ENCODE measurements at places on chromosomes 2 and 18.
A peak's percentile ranks its signal among the peaks of the same experiment; 100 is the strongest.

DNA sequence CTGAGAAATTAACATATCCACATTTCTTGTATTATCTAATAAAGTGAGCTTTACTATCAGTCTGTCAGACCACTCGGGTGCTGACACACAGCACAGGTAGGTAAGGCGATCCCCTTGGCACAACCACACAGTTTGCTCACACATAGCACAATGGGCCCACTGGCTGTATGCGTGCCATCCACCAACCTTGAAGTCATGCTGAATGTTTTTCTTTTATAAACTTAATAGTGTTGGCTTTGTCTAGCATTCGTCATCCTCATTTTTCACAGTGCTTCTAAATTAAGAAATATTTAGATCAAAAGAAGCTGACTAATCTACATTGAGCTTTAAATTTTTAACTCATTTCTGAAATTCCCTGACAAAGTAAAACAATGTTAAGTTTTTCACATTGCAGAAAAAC is 50.0 kb upstream of the PAPOLG start:
- DNase-seq, result no peak

- peak; percentile 78 for DNase-seq
Measured at GRCh38 chr2:238097988-238098871, 1.9 kb upstream of the ESPNL start.

- DNase-seq, result no peak
Measured at GRCh38 chr2:191813943-191814342, 32.9 kb downstream of the CAVIN2 start.

DNA sequence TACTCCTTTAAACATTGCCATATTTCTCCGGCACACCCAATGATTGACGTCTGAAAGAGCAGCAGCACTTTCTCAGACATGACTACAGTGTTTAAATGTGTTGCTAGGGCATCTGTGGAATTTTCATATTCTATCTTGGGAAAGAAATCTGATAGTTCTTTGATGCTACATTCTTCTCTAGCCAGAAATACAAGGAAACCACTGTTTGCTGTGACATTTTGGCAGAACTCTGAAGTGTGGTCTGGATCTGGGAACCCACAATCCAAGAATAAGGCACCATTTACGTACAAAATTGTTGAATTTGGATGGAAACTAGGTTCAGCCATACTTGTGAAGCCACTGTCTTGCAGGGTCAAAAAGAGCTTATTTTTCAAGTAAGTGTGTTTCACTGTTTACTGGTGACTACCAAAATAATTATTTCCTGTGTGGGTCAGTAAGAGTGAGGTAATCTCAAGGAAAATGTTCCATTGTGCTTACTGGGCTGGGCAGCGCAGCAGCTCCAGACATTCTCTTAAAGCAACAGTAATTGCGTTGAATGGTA is 21.3 kb upstream of the CD28 start:
- DNase-seq, result peak; percentile 65

GRCh38 chr18:33710269-33710668 is 132.2 kb downstream of the ASXL3 start:
- DNase-seq, result no peak

DNA sequence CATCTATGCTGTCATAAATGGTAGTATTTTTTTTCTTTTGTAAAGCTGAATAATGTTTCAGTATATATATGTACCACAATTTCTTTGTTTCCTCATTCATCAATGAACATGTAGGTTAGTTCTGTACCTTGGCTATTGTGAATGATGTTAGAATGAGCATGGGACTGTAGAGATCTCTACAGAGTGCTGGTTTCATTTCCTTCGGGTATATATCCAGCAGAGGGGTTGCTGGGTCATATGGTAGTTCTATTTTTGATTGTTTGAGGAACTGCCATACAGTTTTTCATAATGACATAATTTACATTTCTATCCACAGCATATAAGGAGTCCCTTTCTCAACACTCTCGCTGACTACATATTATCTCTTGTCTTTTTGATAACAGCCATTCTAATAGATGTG is 243.5 kb downstream of the CDH7 start:
- DNase-seq, result no peak

DNA sequence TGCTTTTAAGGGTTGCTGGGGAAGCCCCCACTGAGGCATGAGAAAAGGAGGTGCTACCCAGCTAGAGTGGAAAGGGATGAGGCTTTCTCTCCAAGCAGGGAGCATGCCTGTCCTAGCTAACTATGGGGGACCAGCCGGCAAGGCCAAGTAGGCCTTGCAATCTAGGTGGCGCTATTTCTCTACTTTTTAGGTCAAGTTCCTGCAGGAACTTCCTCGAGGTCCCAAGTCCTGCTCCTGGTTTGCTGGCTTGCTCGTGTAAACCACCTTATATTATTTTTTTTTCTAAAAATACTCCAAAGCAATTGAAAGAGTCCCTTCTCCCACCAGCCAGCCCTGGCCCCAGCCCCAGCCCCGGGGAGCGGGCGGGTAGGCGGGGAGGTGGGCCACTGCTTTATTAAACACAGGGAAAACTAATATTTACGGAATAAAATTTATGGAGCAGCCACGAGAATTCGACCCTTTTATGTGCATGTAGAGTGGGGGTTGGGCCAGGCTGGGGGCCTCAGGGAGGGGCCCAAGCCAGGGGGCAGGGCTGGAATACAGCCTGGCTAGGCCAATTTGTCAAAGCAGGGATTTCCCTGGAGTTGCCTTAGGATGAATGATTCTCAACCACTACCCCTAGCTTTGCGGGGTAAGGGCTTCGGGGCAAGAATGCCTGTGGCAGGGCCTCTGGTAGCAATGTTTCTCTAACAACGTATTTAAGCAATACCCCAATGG is 12.8 kb upstream of the IHH start:
- peak; percentile 44 for DNase-seq

- no peak for DNase-seq
Measured at GRCh38 chr2:218031771-218032257, 29.0 kb upstream of the TNS1 start.

GRCh38 chr18:7066965-7067555 is 50.5 kb downstream of the LAMA1 start:
- no peak for DNase-seq

GRCh38 chr2:9770308-9771100 is 72.8 kb upstream of the TAF1B start:
- peak; percentile 84 for DNase-seq

DNA sequence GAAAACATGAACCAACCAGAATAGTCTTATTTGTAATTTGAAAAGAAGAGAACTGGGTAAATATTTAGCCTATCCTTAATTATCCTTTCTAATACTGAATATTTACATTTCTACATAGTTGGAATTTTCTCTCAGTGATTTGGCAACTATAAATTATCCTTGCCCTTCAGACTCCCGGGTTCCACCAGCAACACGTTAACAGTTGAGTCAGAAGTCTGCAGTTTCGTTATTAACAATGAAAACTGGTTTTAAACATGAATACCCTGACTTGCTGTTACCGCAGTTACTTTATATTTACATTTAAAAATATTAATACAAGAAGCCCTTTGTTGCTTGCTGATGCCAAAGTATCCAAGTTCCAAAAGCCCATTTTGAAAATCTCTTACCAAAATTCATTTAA is 673.0 kb downstream of the ARHGAP15 start:
- no peak for DNase-seq

DNA sequence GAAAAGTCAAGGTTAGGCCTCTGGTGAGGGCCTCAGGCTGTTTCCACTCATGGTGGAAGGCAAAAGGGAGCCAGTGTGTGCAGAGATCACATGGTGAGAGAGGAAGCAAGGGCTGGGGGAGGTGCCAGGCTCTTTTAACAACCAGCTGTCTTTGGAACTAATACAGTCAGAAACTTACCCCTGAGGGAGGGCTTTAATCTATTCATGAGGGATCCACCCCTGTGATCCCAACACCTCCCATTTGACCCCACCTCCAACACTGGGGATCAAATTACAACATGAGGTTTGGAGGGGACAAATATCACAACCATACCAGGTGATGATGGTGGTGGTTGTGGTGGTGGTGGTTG is 10.9 kb downstream of the POLI start:
- no peak for DNase-seq

DNA sequence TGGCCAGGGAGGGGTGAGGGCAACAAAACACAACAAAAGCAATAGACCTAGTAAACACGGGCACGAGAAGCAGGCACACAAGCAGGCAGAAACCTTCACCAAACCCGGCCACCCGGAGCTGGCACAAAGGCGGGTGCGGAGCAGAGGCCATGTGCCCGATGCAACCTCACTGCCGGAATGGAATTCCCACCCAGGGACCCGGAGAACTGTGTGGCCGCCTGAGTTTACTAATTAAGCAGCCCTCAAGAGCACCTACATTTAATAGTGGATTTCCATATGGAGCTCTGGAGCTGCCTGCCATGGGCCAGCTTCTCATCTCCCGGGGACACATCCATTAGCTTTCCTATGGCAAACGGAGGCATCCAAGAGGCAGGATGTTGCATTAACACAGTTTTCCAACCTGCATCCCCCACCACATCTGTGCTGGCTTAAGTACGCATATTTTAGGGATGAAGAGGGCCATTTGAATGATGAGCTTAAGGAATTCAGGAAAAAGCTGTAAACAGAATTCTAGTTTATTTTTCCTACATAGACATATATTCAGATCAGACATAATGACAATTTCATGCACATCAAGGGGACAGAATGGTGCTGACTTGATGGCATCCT is 104.5 kb upstream of the SMIM21 start:
- DNase-seq, result no peak

DNA sequence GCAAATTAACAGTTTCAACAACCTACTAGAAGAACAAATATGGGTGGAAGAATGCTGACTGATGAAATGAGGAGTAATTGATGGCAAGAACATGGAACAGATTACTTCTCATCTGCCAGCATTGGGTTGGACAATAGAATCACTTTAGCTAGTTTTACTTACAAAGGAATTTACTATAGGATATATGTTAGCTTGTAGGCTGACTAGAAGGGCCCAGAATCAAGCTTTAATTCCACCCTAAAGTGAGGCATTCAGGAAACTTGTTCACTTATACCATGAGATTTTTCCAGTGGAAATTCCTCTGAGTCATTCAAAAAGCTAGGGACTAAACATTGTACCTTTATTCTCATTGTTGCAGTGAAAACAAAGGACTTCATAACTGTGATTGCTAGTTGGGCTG is 5.0 kb upstream of the ZSWIM2 start:
- DNase-seq, result no peak

GRCh38 chr2:15940661-15941480 is 521 bp downstream of the MYCN start:
- DNase-seq, result peak; percentile 68

- DNase-seq, result no peak
Measured at GRCh38 chr2:196036442-196036841, 32.2 kb downstream of the DNAH7 start.

DNA sequence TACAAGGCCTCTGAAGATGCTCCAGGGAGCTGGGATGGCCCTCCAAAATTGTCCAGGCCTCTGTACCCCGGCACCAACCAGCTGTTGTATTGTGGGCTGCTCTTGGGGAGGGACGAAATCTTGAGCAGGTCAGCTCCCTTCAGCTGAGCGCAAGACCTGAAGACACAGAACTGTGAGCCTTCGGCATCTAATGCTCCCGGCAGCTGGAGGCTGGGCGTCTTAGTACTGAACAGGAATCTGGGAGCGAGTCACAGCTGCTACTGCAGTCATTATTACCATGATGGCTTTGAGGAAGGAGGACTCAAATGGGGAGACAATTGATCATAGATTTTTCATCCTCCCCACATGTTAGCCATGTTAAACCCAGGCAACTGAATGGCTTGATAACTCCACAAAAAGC is 83.0 kb upstream of the LTBP1 start:
- DNase-seq, result no peak

- DNase-seq, result peak; percentile 5
Measured at GRCh38 chr2:188245230-188245629, 46.4 kb upstream of the GULP1 start.

GRCh38 chr2:220420820-220421219 is 793.4 kb downstream of the SLC4A3 start:
- no peak for DNase-seq

- no peak for DNase-seq
Measured at GRCh38 chr2:12010779-12011178, 264.3 kb downstream of the LPIN1 start.

GRCh38 chr2:14977021-14977420 is 344.5 kb downstream of the LRATD1 start:
- DNase-seq, result no peak

GRCh38 chr2:23286758-23287704 is 97.9 kb upstream of the KLHL29 start:
- DNase-seq, result peak; percentile 59

DNA sequence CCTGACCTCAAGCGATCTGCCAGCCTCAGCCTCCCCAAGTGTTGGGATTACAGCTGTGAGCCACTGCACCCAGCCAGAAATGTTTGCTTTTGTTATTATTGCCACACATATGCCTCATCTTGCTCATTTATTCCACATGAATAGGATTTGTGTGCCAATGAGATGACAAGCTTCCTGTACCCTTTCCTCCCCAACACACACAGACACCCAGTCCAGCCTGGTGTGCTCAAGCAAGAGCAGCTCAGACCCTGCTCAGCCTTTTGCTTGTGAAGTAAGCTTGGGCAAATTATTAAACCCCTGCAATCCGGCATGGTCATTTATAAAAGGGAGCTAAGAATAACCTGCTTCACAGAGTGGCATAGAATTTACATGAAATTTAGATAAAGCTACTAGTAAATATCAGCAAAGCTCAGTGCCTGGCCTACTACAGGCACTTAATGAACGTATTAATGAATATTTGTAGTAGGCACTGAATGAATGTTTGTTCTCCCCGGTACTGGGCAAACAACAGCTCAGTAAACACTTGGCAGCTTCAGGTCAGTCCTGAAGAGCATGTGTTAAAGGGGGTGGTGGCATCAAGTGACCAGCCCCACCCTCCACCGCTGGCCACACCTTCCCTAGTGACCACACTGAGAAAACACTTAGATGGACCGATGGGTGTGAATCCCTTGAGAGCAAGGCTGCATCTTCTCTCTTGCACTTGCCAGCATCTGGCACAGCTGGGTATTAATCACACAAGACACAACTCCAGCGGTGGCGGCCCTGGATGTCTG is 280.2 kb downstream of the SRBD1 start:
- DNase-seq, result no peak

GRCh38 chr2:230764346-230764745 is 51.7 kb downstream of the CAB39 start:
- DNase-seq, result no peak

GRCh38 chr2:224734949-224735348 is 18.8 kb upstream of the CCDC195 start:
- no peak for DNase-seq

DNA sequence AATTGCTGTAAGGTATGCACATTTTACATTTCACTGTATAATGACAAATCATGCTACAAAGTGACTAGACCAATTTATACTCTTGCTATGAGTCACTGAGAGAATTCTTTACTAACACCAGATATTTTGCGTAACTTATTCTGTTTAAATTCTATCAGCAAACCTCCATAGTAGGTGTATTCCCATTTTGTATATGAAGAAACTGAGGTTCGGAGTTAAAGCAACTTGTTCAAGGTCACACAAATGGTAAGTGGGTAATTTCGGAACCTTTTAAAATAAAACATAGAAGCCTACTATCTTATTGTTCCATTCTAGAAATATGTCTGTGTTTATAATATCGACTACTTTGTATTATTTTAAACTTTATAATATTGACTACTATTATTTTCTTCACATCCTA is 15.9 kb upstream of the CPS1 start:
- no peak for DNase-seq

Measured in urothelium cell line (cell line).